Dermis microvascular lymphatic vessel endothelial cell (primary cell): ENCODE measurements at places on chromosomes 16 and 17. TPM values are rescaled to one million over a fixed set of nuclear protein-coding genes. Genes with fewer than 3 reads are reported as not detected.

NOD2 gene
- 0.26 and 1.0 TPM in 2 replicates for total RNA-seq

CFAP20 gene
- 44.3 and 51.2 TPM in 2 replicates for total RNA-seq

DOC2A gene
- under 0.01 and 0.13 TPM in 2 replicates for total RNA-seq

TMED6 gene
- not detected in 2 replicates for total RNA-seq

CDR2 gene
- total RNA-seq = 20.9 and 28.2 TPM in 2 replicates

TPPP3 gene
- under 0.01 TPM in 2 replicates for total RNA-seq

RNF43 gene
- under 0.01 TPM in 1 of 2 replicates, not detected in the other for total RNA-seq

SRCIN1 gene
- total RNA-seq = under 0.01 TPM in 2 replicates

CES1 gene
- under 0.01 TPM in 1 of 2 replicates, not detected in the other for total RNA-seq

FOXO3B gene
- total RNA-seq = 1.5 and 2.3 TPM in 2 replicates

CCL16 gene
- total RNA-seq = 0.13 and 0.38 TPM in 2 replicates

PKMYT1 gene
- total RNA-seq = 2.5 and 3.6 TPM in 2 replicates

SEPTIN1 gene
- total RNA-seq = under 0.01 and 0.38 TPM in 2 replicates

SRP68 gene
- 22.6 and 28.7 TPM in 2 replicates for total RNA-seq

ZFP3 gene
- 0.77 and 1.3 TPM in 2 replicates for total RNA-seq
